ENCODE measurements at places on chromosomes 2 and 18.

GRCh38 chr2:211259831-211260476, 703.6 kb downstream of the CPS1 start:
- DNase-seq = no peak

DNA sequence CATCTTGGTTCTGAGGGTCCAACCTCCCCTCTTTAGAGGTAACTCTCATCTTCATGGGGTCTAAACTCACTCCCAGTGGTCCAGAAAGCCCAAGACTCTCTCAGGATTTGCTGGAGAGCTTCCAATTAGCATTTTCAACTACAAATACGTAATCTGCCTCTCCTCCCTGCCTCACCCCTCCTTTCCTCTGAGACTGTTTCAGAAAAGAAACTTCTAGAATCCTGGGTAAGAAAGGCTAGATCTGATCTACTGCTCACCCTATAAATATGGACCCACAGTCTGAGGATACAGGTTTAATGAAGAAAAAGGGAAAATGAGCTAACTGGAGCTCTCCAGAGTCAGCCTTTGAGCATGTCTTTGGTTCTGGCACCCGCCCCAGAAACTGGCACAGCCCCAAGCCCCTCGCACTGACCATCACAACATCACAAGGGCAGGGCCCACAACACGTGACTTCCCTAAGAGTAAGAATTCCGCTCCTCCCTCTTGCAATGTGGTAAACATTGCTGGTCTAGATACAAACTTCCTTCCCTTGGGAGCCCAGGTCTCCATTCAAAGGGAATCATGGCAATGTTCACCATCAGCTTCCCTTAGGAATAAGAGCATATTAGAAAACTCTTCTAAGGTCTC, 21.7 kb upstream of the IHH start:
- no peak for DNase-seq

DNA sequence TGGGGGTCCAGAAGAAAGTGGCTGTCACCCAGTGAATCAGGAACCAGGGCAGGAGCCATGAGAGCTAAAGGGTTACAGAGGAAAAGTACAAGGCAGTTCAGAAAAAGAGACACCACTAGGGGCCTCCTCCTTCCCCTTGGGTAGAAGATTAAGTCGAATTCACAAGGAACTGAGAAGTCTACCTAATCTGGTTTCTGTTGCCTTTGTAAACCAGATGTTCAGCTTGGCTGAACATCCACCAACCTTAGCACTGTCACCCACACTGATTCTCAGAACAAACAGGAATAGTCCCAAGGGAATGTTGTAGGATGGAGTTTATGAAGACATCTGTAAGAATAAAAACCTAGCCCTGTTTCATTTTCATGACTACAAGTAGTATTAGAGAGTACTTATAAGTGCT, 90.4 kb upstream of the NOSTRIN start:
- no peak for DNase-seq

- DNase-seq = no peak
These were observed 2.0 kb downstream of the CDH7 start for GRCh38 chr18:65752625-65753325.

GRCh38 chr2:231176066-231176465, 22.4 kb upstream of the ARMC9 start:
- no peak for DNase-seq

DNA sequence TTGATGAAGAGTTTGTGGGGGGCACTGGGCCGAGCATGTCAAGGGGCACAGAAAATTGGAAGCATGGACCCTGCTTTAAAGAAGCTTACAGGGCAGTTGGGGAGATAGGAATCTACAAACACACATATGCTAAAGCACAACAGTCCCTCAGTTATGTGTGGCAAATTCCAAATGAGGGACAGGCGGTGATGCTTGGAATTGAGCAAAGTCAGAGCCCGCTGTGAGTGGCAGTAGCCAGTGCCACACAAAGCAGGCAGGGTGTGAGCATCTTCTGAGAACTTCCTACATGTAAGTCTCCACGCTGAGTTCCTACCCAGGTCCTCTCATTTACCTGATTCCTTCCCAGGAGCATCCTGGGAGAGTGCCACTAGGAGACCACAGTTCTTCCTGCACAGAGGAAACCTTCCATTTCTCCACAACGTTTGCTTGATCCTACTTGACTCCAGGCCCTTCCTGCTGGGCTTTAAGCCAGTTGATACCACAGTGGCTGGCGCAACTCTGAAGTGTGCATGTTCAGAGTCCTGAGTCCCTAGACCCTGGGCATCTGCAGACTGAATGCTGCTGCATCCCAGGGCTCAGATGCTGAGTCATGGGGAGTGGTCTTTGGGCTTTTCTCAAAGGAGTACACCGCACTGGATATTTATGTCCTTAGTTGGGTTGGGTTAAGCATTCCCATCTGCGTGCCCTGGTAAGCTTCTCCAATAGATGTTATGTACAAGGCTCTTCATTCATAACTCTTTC, 287.3 kb upstream of the REV1 start:
- peak; percentile 25 for DNase-seq

DNA sequence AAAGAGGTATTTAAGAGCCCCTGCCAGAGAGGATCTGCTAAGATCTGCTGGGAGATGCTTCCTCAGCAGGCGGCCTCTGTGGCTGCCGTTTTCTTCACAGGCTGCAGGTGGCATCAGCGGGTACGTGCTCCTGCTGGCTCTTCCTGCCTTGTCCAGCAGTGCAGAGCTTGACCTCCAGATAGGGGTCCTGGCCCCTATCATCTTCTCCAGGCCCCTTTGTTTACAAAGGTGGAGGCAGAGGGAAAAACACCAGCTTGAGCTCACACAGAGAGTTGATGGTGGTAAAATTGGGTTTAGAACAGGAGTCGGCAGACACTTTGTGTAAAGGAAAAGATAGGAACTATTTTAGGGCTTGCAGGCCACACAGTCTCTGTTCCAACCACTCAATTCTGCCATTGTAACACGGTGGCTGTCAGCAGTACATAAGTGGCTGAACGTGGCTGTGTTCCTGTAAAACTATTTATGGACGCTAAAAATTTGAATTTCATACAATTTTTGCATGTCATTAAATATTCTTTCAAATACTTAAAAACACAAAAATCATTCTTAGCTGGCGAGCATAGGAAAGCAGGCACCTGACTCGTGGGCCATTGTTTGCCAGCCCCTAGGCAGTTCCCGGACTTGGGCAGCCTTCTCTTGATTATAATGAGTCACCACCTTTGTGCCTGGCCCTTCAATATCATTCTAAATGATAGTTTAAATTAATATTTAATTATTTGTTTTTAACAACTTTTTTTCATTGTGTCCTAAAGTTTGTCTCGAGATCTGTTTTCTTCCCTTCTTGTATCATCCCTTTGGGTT, 98.2 kb upstream of the B3GNT7 start:
- peak; percentile 58 for DNase-seq

GRCh38 chr2:179898873-179899272, 37.5 kb upstream of the ZNF385B start:
- peak; percentile 71 for DNase-seq

- DNase-seq = no peak
These were observed 46.8 kb upstream of the DNMT3A start for GRCh38 chr2:25388491-25388890.

DNA sequence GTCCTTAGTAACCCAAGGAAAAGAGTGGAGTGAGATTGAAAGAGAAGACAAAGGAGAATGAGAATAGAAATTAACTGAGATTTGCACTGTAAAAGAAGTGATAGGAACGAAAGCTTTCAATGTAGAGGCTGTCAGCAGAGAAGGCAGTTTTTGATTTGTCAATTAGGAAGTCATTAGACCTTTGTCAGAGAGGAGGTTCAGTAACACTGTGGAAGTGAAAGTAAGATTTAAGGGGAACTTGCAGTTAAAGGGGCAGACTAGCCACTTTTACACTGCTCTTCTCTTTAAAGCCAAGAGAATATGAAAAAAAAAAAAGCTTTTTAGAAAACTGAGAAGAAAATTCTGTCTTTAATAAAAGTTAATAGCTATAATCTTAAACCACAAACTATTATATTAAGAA, 11.5 kb upstream of the KYNU start:
- no peak for DNase-seq

- DNase-seq = no peak
These were observed 53.9 kb downstream of the LDLRAD4 start for GRCh38 chr18:13272416-13272815.

- DNase-seq = no peak
These were observed 264.2 kb downstream of the GBX2 start for GRCh38 chr2:235903782-235904584.

DNA sequence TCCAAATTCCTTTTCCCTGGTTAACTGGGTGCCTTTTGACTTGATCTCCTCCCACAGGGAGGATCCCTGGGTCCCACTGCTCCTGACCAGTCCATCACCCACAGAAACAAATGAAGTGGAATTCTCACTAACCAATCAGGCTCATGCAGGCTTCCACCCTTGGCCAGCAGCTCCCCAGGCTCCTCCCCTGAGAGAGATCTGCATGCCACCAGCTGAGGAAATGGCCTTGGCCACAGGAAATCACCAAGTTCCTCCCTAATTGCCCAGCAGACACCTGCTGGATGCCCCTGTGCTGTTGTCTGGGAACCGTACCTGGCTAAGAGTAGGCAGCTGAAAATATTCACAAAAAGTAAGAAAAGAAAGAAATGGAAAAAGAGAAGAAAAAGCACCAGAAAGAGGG, 207.4 kb downstream of the NCK2 start:
- no peak for DNase-seq

DNA sequence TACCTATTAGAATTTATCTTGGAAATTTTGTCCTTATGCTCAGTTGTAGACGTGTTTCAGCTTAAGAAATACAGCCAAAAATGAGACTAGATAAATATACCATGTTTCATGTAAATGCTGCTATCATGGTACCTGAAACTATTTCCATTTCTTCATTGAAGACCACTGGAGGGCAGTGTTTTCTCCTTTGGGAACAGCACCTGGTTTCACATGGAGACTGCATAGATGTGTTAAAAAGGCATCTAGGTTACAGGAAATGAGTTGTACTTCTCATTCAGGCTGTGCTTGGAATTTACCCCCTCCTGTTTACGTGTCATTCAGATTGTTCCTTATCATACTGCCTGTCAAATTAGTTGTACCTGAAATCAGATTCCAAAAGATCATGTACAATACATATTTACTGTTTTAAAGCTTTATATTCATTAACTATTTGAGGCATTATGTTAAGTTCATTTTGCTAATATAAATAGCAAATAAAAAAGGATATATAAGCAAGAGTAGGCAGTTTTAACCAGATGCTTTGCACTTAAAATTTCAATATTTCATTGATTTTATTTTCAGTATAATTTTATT, 57.3 kb upstream of the PSMD14 start:
- DNase-seq = peak; percentile 75

DNA sequence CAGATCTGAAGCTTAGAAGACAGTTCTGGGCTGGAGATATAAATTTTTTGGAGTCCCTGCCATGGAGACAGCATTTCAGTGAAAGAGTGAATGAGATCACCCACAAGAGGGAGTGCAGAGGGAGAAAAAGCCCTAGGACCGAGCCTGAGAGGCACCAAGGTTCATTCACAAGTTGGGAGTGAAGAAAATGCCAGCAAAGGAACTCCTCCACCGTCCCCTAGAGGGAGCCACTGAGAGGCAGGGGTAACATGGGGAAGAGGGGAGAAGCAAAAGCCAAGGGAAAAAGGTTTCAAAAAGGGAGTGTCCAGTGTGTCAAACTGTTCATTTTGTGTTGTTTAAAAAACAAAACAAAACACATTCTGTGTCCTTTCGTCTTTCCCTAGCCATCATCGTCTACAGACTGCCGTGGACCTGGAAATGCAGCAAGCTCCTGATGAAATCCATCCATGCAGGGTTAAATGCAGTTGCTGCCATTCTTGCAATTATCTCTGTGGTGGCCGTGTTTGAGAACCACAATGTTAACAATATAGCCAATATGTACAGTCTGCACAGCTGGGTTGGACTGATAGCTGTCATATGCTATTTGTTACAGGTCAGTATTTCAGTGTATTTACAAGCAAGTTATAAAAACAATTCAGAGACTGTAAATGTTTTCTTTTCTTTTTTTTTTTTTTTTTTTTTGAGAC, 19.1 kb downstream of the CYBRD1 start:
- DNase-seq = no peak

DNA sequence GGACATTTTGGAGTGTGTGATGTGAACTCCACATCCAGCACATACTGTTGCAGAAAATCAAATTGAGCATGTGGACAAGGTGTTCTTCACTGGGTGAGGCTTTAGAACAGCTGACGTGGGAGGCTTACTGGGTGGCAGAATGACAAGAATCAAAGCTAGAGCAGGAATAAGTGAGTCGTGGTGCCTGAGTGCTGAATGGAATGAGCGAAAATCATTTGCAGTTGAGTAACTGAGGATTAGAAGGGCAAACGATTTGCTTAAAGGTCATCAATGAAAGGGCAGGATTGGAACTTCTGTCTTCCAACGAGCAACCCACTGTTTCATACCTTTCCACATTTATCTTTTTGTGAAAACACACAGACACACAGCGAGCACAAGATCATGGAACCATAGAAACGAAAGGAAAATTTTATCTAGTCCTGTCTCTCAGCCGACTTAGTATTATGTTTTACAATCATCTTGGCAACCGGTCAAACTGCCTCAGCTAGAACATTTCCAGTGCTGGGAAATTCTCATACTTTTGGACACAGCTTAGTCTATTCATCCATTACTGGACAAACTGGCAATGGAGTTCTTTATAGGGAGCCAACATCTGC, 7.2 kb upstream of the DAW1 start:
- no peak for DNase-seq

DNA sequence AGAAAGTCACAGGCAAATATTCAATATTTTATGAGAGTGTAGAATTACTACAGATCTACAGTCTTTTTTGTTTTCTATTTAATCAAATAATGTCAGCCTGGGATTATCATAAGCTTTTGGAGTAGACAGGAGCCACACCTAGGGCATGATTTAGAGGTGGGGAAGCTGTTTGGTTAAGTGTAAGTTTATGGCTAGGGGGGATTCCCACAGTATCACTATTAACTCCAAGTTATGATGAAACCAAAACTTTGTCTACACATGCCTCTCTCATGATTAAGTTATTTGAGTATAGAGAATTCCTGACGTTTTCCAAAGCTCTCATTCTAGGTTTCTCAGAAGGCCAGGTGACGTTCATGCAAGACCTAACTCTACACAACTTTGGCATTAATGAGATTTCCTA, 2.1 kb downstream of the SERPINB10 start:
- no peak for DNase-seq
